ENCODE measurements at places on chromosomes 2 and 18.

- DNase-seq, result no peak
Measured at GRCh38 chr18:25516121-25516520, 164.2 kb upstream of the ZNF521 start.

GRCh38 chr2:9722451-9722850, 91.7 kb upstream of the YWHAQ start:
- DNase-seq, result no peak

DNA sequence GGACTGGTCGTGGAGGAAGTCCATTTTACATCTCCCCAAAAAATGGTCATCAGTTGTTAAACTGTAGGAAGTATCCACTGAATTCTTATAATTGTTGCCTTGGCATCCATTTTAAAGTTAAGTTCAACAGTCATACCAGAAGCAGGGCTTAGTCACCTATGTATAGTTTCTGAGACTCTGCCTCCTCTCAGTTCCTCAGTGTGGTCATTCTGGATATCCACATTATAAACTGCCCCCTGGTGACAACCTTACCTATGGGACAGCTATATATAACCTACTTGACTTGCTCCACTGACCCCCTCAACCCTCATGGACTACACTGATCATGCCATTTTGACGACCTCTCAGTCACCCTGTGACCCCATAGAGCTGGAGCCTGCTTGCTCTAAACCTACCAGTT, 617.0 kb downstream of the LRP1B start:
- no peak for DNase-seq

GRCh38 chr2:60000686-60001085, 552.8 kb downstream of the BCL11A start:
- DNase-seq, result no peak

- DNase-seq, result no peak
Measured at GRCh38 chr2:18510775-18511174, 49.7 kb downstream of the RDH14 start.

GRCh38 chr2:176118601-176119339, 2.2 kb downstream of the HOXD10 start:
- no peak for DNase-seq

DNA sequence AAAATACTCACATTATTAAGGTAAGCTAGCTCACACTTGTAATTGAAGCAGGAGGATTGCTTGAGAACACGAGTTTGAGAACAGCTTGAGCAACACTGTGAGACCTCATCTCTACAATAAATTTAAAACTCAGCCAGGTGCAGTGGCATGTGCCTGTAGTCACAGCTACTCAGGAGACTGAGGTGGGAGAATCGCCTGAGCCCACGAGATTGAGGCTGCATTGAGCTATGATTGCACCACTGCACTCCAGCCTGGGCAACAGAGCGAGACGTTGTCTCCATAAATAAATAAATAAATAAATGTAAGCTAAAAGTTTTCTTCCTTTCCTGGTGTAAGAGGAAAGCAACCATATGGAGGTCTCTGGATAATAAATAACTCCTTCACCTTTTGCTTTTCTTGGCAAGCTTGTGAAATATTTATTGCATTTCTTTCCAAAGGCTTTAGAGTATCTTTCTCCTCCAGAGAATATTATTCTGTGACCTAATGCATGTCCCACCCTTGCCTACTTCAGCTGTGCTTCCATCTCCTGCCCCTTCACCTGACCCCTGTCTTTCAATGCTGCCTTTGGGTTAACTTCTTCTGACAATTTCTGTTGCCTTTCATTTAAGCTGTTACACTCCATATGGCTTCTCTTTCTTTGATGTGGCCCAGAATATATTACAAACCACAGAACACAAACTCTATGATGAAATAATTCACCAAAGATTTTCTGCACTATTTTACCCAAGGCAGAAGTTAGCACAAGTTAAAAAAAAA, 280.7 kb upstream of the RND3 start:
- no peak for DNase-seq

GRCh38 chr2:37080689-37081088, 3.5 kb downstream of the HEATR5B start:
- DNase-seq, result no peak

DNA sequence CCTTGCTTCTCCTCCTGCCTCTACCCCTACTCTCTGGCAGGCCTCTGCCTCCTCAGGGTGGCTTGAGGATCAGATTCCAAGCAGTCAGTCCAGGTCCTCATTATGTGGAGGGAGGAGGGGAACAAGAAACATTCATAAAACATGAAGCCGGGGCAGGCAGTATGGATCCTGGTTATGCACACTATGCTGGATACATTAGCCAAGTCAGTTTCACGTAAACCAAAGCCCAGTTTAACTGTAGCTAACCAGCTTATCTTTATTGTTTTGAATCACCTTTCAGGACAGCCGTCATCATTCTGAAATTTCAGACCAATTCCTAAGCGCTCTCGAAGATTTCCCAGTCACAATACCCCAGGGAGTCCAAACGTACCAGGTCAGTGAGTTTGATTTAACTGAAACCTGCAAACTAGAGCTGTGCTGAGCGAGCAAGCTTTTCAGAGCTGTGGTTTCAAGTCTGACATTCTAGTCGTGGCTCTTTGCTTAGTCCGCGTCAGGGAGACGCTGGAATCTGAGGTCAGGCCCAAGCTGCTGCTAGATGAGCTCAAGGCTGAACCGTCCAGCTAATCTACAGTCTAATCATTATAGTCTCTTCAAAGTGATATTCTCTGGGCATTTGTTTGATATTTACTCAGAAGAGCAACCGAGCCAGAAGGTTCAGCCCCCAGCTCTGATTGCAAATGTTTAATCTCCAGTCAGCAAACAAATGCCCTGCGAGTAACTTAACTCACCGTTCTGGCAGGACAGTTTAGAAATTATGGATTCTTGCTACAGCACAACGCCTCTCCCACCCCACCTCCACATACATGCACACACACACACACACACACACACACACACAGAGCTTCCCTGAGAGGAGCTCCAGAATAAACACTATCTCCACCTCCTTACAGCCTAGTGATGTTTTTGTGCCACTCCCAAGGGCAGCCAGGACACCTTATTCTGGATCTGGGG, 63.8 kb upstream of the BZW1 start:
- no peak for DNase-seq

- DNase-seq, result no peak
Measured at GRCh38 chr2:235716875-235717496, 223.1 kb downstream of the AGAP1 start.

GRCh38 chr2:98483257-98483861, 38.7 kb downstream of the INPP4A start:
- no peak for DNase-seq

DNA sequence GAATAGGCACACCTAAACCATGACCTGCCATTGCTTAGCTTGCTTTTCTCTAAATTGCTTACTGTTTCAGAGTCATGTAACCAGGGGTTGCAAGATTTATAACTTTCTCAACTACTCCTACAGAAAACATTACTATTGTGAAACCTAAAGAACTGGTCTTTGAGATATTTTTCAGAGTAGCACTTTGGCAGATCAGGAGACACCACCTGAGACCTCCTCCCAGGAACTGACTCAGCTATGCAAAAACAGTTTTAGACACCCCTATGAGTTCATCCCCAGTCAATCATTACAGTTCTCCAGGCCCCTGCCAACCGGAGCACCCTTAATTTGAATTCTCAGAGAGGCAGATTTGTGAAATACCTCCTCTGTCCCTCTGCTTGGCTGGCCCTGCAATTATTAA, 80.3 kb downstream of the MBOAT2 start:
- no peak for DNase-seq

DNA sequence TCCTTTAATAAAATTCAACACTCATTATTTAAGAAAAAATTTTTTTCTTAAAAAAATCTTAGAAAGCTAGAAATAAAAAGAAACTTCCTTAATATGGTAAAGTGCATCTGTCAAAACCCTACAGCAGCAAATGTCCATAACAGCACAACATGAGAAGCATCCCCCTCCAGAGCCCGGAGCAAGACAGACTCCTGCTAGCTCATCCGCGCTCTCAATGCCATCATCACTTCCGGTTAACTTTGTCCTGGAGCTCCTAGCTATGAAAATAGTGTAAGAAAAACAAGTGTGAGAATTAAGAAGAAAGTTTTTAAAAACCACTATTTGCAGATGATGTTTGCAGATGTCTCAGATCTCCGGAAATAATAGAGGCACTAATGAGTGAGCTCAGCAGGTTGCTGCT, 103.1 kb downstream of the TEX51 start:
- no peak for DNase-seq

DNA sequence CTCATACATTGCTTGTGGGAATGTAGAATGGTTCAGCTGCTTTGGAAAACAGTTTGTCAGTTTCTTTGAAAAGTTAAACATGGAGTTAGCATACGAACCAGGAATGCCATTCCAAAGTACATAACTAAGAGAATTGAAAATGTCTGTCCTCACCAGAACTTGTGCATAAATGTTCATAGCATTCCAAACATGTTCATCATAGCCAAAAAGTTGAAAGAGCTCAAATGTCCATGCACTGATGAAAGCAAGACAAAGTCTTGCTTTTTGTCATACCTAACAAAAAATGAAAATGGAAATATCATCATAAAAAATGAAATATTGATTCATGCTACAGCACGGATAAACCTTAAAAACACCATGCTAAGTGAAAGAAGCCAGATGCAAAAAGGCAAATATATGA, 408.8 kb upstream of the UBE2E3 start:
- no peak for DNase-seq

DNA sequence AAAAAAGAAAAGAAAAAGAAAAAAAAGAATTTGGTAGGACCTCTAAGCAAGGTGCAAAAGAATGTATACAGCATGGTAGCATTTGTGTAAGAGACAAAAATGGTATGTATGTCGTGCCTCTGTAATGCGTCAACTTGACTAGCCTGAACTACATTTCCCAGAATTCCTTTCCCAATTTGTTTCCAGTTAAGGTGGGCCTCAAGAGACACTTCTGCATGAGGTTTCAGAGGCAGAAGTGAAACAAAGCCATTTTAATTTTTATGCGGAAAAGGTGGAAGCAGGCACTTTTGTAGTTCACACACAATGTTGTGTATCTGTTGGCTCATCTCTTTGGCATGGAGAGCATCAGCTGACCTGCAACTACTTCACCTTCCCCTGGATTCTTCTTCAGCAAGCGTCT, 56.5 kb upstream of the PAPOLG start:
- no peak for DNase-seq

- no peak for DNase-seq
Measured at GRCh38 chr2:212900715-212901114, 250.7 kb downstream of the IKZF2 start.

GRCh38 chr2:132542953-132543569, 126.5 kb downstream of the GPR39 start:
- no peak for DNase-seq

- DNase-seq, result no peak
Measured at GRCh38 chr2:227488045-227488444, 16.1 kb downstream of the AGFG1 start.

GRCh38 chr2:193584522-193584938, 1389.8 kb upstream of the TMEFF2 start:
- no peak for DNase-seq

GRCh38 chr2:37501113-37501512, 156.7 kb downstream of the QPCT start:
- DNase-seq, result no peak

- no peak for DNase-seq
Measured at GRCh38 chr2:238098901-238099713, 1.0 kb upstream of the ESPNL start.

GRCh38 chr2:96551605-96552314, 15.2 kb downstream of the ARID5A start:
- DNase-seq, result no peak

DNA sequence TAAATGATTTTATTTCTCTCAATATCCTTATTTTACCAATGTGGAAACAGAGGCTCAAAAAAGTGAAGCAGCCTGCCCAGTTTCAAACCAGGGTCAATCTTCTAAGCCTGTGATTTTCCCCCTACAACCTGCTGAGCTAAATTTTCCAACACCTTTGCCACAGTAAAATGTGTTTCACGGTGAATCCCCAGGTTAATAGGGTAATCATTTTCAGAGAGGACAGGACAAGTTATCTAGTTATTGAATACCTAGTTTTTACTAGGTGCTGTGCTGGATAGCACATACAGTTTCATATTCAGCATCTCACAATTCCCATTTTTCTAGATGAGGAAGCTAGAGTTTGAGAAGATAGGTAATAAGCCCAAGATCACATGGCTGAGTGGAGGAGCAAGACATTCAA, 236.6 kb downstream of the PTH2R start:
- no peak for DNase-seq

DNA sequence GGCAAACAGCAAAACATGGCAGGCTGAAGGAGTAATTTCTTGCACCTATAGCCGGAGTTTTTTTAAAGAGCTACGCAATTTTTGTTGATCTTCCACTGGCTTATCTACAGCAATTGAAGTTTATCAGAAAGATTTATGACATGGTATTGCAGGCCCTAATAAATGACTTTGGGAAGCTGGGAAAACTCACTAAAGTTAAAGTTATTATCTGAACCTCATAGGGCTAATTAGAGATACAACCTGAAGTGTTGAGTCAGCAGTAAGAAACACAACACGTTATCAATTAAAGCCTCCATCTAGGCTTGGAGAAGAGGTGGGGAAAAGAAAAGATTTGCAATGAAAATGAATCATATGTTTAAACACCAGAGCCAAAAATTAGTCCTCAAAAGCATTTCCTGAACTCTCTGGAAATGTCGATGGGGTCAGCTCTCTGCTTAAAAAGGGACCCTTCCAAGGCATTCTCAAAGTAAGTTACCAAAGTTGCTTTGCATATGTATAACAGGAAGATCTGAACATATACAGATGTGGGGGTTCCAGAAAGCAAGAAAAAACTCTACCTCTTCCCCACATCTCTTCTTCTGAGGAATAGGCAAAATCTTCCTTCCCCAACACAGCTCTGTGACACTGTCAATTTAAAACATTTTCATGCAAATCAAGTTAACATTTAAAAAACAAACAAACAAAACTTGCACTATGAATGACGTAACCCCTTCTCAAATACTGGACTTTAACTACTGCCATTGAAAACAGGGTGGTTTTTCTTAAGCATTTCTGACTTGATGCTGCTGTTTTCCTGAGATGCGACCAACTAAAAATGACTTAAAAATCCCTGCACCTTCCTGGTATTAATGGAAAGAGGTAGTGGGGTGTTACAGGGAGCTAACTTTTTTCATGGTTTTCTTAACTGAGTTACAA, 915.6 kb downstream of the NRXN1 start:
- no peak for DNase-seq

DNA sequence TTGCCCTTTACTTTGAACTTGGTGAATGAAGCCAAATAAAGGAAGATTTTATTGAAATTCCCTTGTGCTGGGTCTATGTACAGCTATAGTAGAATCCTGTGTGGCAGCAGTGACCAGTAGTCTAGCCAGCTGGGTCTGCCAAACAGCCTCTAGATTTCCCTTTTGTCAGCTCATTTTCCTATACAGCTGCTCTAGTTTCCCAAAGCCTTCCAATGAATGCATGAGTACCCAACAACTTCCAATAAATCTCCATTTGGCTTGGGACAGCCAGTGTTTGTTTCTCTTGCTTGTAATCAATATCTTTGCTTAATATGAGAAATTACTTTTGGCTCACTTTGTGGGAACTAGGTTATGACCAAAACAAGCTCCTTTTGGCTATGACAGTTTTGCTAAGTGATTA, 43.6 kb downstream of the SCN9A start:
- DNase-seq, result no peak

GRCh38 chr2:219731173-219731572, 103.7 kb downstream of the SLC4A3 start:
- no peak for DNase-seq

Measured in T1000 (cell line).